ENCODE measurements at places on chromosomes 12 and 14. TPM values are rescaled to one million over a fixed set of nuclear protein-coding genes. Genes with fewer than 3 reads are reported as not detected.

DNA sequence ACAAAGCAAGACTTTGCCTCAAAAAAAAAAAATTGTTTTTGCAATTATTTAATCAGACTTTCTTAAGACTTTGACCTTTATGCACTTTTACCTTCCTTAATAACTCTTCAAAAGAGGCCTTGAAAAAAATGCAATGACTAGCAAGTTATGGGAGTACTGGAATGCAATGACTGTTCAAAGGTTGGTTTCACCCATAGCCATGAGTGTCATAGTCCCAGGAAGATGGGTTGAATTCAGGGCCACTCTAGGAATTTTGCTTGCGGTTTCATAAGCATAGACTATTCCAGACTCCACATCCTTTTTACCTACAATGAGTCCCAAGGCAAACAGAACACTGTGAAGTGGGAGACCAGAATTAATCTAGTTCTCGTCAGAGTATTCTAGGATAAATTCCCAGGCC, 29.4 kb upstream of the DENND5B start:
- H3K4me3 ChIP-seq = no peak overlapping the region
- H3K27me3 ChIP-seq = no peaks in the 10 kb centered on the region
- H3K36me3 ChIP-seq = no peaks in the 10 kb centered on the region
- H3K27ac ChIP-seq = no peak overlapping the region
- no peak for DNase-seq
- H3K4me1 ChIP-seq = no peaks in the 10 kb centered on the region

- DNase-seq = no peak
- H3K36me3 ChIP-seq = no peaks in the 10 kb centered on the region
- no peaks in the 10 kb centered on the region for H3K27me3 ChIP-seq
Measured at GRCh38 chr12:85985996-85986395, 111.9 kb downstream of the NTS start.

DNA sequence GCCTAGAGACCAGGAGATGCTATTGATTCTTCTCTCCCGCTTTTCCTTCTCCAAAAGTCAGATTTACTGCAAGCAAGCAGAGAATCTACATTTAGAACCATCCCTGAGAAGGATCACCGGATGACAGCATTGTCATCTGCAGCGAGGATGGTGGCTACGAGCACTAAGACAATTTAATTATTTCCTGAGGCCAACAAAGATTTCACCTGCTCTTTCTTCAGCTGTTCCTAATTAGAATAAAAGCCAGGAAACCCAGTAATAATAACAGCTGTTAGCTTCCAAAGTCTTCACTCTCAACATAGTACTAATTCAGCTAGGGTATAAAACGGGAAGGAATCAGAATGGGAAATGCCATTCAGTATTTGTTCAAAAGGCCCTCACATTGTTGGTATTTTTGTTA, 53.3 kb downstream of the TMTC1 start:
- H3K4me3 ChIP-seq = no peak overlapping the region
- no peak overlapping the region for H3K27ac ChIP-seq
- H3K4me1 ChIP-seq = peaks cover 2% of the 10 kb centered on the region
- no peaks in the 10 kb centered on the region for H3K36me3 ChIP-seq
- no peak for DNase-seq

Gene OTOGL
- not detected for total RNA-seq

All from activated CD4-positive, alpha-beta memory T cell treated with anti-CD3 and anti-CD28 coated beads, Interleukin-2, amount 10 ng/mL, durations not matched to agents 7 days and 5 days (primary cell).